Ovary (tissue), 10 donors: ENCODE measurements at places on chromosomes 3 and 15.

- no peak for DNase-seq
Measured at GRCh38 chr3:57627976-57628375, 30.8 kb upstream of the ARF4 start.

- no peak for DNase-seq
Measured at GRCh38 chr15:101244889-101245668, 6.8 kb downstream of the CHSY1 start.

DNA sequence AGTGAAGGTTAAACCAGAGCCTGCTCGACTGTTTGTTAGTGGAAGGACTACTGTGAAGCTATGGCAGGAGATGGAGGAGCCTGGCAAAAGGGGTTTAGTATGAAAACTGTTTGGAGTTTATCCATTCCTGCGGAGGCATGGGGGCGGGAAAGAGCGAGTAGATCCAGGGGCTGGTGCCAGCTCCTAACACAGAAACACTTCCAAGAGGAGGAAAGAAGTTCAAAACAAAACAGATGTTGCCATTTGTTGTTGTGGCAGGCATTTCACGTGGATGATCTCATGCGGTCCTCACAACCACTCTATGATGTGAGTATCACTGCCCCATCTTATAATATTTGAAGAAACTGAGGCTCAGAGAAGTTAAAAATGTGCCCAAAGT is 30.7 kb upstream of the KY start:
- DNase-seq, result no peak

DNA sequence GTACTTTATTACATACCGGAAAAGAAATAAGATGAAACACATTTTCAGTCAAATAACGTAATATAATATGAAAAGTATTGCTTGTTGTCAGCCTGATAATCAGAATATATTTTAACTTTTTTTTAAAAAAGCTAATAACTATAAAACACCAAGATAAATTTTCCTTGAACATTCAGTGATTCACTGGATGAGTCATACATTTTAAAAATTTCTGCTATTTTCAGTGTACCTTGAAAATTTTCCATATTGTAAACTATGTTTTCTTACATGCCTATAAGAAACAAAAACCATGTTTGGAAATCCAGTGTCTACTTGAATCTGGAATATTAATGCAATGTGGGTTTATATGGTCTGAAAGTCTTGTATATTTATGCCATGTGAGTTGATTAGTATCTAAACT is 36.3 kb upstream of the MEIS2 start:
- no peak for DNase-seq

- DNase-seq, result no peak
Measured at GRCh38 chr3:141811348-141811747, 48.1 kb downstream of the GRK7 start.

DNA sequence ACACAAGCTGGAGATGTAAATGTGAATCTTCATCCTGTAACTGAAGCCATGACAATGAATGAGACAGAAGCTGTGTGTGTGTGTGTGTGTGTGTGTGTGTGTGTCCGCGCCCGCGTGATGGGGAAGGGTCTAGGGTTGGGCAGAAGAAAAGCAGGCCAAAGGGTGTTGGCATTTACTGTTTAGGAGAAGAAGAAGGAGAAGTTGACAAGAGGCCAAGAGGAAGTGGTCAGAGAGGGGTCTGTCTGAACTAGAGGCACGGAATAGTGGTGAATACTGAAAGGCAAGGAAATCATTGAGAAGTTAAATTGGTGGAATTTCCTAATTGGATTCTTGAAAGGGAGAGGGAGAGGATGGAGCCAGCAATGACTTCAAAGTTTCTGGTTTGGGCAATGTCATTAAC is 5.6 kb upstream of the NCEH1 start:
- no peak for DNase-seq

DNA sequence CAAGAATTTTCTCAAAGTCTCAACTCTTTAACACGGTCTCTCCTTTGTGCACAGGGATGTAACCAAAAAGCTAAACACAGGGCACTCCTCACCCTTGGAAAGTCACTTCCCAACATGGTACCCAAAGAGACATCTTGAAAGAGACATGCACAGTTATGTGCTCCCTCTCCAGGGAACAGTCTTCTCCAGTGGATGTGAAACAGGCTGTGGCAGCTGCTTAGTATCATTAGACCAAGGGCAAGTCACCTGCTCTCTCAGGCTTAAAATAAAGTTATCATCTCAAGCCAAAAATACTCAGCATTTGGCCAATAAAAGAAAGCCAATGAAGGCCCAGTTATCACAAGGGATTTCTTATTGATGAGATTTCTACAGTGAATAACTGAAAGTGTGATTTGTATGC is 128.3 kb downstream of the WDR76 start:
- DNase-seq, result no peak

DNA sequence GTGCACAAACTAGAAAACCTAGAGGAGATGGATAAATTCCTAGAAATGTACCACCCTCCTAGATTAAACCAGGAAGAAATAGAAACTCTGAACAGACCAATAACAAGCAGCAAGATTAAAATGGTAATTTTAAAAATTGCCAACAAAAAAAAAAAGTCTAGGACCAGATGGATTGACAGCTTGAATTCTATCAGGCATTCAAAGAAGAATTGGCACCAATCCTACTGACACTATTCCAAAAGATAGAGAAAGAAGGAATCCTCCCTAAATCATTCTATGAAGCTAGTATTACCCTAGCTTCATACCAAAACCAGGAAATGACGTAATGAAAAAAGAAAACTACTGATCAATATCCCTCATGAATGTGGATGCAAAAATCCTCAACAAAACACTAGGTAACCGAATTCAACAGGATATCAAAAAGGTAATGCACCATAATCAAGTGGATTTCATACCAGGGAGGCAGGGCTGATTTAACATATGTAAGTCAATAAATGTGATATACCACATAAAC is 10.1 kb upstream of the CCR1 start:
- DNase-seq, result no peak
